ENCODE measurements at places on chromosomes 4 and X.
A peak's percentile ranks its signal among the peaks of the same experiment; 100 is the strongest.

GRCh38 chr4:156773648-156774357, 197.8 kb downstream of the PDGFC start:
- DNase-seq, result no peak

DNA sequence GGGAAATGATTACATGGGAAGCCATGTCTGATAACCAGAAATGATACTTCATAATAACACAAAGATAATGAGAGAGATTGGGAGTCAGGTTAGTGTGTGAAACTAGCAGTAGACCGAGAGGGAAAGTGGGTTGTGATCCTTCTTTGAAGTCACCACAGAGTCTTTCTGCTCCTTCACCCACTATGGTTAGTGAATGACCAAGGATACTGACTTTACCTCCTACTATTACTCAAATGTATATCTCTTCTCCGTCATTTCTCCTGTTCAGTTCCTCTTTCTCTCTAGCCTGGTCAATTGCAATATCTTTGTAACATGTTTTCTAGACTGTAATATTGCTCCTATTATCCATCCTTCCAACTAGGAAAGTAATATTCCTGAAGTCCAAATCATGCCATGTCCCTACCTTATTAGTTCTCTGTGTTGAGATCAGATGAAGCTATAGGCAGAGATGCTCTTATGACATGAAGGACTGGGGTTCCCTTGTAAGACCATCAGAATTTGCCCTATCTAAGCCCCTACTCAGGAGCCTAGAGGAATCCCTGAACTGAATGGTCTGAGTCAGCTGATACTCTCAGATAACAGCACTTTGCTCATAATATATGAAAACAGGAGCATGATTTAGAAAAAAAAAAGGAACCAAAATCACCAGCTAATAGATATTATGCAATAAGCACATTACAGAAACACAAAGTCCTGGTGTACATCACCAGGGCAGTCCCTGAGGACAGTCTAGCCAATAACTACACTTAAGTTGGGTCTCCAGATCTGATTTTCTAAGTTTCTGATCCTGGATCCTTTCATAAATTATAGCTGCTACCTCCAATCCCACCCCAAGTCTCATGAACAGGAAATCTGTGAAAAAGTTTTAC, 81.2 kb downstream of the SHROOM3 start:
- no peak for DNase-seq

DNA sequence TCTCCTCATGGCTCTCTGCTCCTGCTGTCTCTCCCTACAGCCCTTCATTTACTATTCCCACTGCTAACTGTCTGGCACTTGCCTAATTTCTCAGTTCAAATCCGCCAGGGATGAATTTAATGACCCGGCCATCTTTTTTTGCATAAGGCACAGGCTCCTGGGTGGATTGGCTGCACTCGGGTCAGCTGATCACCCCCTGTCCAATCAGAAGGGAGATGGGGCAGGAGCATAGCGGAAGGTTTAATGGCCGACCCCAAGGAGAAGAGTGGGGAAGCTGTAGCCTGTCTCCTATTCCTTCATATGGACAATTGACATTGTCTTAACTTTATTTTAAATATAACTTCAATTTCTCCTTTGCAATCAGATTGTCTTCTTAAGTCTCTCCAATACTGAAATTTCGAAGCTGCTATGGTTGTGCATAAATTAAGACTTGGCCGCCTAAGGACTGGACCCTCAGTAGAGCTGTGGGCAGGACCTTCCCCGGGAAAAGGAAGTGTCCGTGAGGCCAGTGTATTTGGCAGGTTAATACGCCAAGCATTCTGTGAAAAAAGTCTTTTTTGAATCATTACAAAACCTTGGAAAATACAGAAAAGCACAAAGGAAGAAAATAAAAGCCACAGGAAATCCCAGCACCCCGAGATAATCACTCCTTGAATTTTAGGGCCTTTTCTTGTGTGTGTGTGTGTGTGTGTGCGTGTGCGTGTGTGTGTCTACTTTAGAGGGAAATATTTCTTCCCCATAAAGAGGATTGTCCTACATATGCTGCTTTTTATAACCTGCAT, 55.5 kb downstream of the SMIM20 start:
- DNase-seq, result no peak

DNA sequence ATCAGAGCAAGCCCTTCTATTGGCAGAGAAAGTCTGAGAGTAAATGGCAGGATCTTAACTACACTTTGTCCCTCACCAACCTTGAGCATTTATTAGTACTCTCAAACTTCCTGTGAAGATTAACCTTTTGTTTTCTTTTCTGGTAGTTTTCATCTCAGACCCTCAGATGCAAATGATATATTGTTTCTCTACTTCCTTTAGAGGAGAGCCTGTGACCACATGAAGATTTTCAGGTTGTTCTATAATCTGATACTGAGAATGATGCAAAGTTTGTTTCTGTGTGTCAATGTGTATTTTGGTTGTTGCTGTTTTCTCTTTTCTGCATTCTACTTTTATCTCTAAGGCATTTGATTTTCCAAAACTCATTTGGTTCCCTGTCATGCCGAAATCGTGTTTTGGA, 165.8 kb upstream of the CYSLTR1 start:
- DNase-seq, result no peak

GRCh38 chr4:23485801-23486200, 404.0 kb downstream of the PPARGC1A start:
- no peak for DNase-seq

DNA sequence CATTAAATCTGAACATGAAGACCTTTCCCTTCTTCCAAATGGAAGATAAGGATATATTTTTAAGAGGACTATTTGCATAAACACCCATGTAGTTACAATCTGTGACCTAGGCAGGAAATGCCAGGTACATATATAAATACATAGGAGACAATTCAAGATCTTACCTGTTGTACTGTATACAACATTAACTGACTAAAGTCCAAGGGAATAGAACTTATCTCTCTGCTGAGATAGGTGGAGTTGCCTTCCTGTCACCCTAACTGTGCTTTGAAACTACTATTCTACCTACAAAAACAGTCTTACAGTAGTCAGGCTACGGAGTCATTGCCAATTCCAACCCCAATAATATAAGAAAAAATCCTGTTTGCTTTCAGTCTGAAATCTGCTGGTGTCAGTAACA, 106.3 kb downstream of the CHRNA9 start:
- no peak for DNase-seq

GRCh38 chr4:153652051-153652784, 31.9 kb upstream of the TLR2 start:
- no peak for DNase-seq

DNA sequence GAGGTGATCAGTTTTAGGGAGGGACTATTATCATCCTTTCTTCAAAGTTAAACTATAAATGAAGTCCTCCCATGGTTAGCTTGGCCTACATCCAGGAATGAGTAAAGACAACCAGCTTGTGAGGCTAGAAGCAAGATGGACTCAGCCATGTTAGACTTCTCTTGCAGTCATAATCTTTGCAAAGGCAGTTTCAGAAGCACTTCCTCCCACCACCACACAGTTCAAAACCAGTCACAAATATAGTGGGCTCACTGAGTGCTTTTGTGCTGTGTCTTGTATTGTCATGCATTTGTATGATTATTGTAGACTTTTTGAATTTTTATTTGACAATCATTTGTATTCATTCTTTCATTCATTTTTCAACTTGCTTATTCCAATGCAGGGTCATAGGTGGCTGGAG, 204.5 kb downstream of the ZNF674 start:
- DNase-seq, result no peak

- DNase-seq, result no peak
Measured at GRCh38 chrX:3161681-3162080, 120.4 kb downstream of the ARSF start.

DNA sequence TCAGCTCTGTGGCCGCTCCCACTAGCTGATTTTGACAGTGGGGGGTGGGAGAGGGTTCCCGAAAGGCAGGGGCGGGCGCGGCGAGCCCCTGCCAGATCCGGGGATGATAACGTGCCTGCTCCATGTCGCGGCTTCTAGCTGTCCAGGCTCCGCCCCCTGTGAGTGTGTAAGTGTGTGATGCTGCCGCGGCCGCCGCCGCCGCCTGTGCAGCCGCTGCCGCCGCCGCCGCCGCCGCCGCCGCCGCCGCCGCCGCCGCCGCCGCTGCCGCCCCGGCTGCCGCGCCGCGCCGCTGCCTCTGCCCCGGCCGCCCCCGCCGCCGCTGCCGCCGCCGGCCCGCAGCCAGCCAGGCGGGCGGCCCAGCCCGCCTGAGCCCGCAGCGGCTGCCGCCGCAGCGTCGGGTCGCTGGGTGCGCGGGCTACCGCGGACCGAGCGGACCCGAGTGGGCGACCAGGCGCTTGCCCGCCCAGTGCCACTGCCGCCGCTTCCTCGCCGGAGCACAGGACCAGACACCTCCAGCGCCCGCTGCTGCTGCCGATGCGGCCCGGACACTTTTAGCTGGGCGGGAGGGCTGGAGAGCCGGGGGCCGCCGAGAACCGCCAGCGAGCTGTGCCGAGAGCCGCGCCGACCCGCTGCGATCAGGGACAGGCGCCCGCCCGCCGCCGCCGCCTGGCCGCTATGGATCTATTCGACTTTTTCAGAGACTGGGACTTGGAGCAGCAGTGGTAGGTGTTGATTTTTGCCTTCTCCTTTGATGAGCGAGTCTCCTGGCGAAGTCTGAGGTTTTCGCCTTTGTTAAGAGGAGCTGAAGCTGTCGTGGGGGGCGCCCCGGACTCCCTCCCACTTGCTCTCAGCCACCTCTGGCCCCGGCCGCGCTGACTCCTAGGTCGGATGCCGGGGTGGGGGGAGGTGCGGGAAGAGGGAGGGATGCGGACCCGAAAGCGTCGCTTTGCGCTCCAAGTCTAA, at the start of gene AFF2:
Gene AFF2 (plus strand): TSS at position 195 of the 963 bp plus-strand sequence. CDS start 481 bp downstream, at position 676.
- DNase-seq, result no peak

GRCh38 chr4:176475067-176475466, 155.3 kb downstream of the SPCS3 start:
- no peak for DNase-seq

GRCh38 chr4:92104506-92104905, 199.3 kb upstream of the GRID2 start:
- no peak for DNase-seq

DNA sequence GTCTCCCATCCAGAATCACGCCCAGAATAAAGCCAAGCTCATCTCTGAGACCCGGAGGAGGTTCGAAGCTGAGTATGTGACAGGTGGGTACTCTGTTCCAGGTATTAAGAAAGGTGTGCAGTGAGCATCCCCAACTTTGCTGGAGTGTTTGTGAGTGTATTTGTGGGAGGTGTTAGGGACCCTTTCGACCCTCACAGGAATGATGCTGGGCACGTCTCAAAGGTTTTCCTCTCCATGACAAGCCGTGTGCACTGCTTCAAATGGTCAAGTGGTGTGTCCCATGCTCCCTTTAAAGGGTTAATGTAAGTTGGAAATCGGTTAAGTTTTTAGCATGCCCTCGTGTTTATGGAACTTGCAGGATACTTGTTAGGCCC, 442 bp downstream of the MOSPD2 start:
- no peak for DNase-seq

GRCh38 chr4:134560728-134561127, 359.1 kb upstream of the PABPC4L start:
- no peak for DNase-seq

DNA sequence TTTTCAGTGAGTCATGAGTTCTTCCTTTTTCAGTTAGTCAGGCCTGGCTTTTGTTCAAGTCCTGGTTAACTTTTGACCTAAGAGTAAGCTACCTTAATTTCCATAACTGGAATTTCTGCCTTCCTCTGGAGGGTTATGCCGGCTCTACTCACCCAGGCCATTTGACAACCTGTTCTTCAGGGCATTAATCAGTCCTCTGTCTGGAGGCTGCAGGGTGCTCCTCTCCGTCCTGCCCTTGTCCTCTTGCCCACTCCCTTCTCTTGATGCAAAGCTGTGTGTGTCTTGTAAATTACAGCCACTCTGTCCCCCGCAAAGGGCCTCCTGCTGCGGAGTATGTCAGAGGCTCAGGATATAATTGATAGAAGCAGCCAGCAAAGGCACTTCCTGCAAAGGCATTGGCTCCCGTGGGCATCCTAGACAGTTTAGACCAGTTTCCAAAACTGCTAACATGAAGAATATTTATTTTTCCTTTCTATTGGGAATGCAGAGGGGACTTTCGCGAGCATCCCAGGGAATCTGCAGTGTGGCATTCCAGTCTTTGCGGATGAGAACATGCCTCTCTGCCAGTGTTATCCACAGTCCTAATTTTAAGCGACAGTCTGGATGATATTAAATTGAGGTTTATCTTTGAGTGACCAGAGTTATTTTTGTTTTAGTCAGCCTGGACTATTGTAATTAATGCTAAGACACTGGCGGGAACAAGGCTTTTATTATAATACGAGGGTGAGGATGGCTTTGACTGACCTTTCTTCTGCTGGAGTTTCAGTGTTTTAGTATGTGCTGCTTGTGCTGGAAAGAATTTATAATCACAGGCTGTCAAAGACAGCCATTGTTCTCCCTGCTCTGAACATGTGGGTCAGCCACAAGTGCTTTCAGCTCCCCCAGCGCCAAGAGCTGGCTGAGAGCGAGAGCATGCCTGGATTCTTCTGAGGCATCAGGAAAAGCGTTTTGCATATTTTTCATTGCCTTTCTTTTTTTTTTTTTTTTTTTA, 74.2 kb downstream of the LIMCH1 start:
- no peak for DNase-seq

- DNase-seq, result peak; percentile 50
Measured at GRCh38 chr4:48017108-48017571, 568 bp downstream of the NIPAL1 start.

GRCh38 chrX:55488593-55489313, 895 bp downstream of the USP51 start:
- DNase-seq, result no peak

GRCh38 chr4:36189511-36190226, 54.6 kb downstream of the ARAP2 start:
- no peak for DNase-seq

DNA sequence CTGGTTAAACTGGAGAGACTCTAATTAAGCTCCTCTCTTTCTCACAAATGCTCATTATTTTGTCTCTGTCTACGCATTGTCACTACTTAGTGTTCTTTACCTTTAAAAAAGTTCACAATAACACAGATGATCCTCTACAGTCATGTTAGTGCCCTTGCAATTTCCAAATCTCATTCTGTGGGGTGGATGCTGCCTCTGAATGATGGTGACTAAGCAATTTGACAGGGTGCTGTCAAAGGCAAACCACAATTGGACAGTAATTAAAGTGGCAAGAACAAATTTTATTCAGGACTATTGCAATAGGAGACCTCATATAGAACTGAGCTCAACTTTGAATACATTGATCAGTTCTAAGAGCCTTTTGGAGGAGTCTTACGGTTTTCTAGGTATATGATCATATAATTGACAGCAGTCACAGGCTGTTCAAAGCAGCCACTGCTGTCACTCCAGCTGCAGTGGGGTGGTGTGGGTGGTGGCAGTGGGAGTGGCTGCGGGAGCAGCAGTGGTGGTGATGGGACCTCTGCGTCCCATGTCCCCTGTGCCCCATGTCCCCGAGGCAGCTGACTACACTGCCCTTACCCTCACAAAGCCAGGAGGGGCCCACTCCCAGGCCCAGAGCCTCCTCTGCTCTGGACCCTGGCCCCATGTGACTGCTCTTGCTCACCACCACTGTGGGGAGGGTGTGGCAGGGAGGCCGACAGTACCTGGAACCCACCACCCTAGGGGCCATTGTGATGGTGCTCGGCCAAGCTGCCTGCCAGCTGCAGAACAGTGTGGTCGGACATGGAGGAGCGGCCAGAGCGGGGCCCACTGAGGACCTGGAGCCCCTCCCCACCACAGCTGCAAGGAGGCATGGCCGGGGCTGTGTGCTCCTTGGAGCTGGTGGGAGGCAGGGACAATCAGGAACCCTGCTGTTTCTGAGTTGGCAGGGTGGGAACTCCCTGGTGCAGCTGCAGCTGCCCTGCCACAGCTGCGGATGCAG, 30.4 kb upstream of the PAGE1 start:
- no peak for DNase-seq

Data from NCI-H774 (cell line).